ENCODE measurements at places on chromosomes 11 and 22.

GRCh38 chr22:23243006-23243573 is 62.8 kb downstream of the BCR start:
- peak; percentile 67 for DNase-seq

DNA sequence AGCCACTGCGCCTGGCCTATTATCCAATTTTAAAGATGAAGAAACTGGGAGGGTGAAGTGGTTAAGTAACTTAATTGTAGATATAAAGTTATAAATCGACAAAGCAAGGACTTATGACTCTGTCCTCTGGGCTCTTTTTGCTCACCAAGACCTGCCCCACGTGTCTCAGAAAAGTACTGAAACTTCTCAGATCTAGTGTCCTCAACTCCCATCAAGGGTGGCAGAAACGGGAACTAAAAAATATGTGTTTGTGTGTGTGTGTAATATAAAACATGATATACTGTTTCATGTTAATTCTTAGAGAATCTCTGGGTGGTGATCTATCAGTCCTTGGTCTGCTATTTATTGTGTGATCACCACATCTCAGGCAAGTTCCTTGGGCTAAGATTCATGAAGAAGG is 104.9 kb downstream of the GAB2 start:
- DNase-seq, result no peak

DNA sequence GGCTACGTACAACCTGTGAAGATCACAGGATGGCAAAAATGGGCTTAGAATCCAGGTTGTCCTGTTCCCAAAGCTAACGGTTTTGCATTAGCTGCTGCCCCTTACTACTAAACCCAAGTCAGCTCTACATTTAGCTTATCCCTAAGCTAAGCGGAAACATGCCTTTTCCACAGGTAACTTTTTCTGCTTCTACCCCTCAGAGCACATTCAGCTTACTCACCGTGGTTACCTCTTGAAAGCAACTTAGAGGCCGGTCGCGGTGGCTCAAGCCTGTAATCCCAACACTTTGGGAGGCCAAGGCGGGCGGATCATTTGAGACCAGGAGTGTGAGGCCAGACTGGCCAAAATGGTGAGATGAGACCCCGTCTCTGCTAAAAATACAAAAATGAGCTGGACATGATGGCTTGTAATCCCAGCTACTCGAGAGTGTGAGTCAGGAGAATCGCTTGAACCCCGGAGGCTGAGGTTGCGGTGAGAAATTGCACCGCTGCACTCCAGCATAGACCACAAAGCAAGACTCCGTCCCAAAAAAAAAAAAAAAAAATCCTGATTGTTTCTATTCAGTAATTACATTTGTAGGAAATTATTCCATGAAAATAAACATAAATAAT is 790 bp upstream of the TMEM41B start:
- DNase-seq, result no peak

DNA sequence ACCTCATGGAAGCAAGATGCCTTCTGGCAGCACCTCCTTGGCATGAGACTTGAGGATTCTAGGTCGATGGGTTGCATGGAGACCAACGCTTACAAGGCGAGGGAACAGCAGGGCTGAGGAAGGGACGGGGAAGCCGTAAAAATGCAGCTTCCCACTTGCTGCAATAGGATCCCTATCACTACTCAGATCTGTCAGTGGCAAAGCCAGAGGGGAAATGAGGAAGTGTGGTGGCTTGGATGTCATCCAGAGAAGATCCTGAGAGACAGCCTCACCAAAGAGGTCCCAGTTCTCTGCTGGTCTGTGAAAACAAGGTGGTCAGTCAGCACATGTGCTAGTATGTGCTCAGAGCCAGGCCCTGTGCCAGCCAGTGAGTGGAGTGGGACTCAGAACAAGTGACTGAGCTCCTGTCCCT is 22.2 kb downstream of the CYB5R2 start:
- DNase-seq, result no peak

- DNase-seq, result peak; percentile 87
These were observed at the start of gene MED19 for GRCh38 chr11:57711414-57712255. Gene MED19, minus strand, starts transcription at chr11:57712215. Its CDS starts 36 bp downstream, at chr11:57712179.

GRCh38 chr11:57167125-57167846 is 14.5 kb upstream of the LRRC55 start:
- DNase-seq, result no peak

- DNase-seq, result no peak
These were observed 50.3 kb downstream of the THAP12 start for GRCh38 chr11:76330651-76331050.

DNA sequence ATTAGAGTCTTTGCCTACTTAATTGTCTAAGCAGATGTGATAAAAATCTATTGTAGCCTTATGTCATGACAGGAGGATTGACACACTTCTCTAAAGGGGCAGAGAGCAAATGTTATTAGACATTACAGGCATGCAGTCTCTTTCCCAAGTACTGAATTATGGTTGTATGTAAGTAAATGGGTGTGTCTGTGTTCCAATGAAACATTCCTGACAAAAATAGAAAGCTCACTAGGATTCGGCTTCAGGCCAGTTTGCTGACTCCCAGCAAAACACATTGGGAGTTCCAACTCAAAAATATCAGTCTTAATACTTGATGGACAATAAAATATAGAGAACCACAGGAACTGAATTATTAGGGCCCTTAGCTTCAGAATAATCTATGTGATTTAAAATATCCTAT is 1480.4 kb downstream of the FAM181B start:
- DNase-seq, result no peak

DNA sequence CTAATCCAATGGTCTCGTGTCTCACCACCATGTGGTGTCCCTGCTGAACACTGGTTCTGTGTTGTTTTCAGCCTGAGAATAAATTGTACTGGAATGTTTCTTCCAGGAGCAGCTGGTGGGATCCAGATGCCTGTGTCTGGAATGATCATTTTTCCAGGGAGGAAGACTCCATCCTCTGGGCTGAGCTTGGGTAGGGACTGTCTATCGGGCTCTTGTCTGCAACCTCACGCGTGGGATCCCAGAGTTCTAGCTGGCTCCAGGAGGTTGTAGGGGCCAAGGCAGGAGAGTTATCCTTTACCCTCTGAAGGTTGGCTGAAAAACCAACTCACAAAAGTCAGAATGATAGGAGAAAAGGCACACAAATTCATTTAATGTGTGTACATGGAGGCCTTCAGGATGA is 144.1 kb upstream of the B3GAT1 start:
- no peak for DNase-seq

DNA sequence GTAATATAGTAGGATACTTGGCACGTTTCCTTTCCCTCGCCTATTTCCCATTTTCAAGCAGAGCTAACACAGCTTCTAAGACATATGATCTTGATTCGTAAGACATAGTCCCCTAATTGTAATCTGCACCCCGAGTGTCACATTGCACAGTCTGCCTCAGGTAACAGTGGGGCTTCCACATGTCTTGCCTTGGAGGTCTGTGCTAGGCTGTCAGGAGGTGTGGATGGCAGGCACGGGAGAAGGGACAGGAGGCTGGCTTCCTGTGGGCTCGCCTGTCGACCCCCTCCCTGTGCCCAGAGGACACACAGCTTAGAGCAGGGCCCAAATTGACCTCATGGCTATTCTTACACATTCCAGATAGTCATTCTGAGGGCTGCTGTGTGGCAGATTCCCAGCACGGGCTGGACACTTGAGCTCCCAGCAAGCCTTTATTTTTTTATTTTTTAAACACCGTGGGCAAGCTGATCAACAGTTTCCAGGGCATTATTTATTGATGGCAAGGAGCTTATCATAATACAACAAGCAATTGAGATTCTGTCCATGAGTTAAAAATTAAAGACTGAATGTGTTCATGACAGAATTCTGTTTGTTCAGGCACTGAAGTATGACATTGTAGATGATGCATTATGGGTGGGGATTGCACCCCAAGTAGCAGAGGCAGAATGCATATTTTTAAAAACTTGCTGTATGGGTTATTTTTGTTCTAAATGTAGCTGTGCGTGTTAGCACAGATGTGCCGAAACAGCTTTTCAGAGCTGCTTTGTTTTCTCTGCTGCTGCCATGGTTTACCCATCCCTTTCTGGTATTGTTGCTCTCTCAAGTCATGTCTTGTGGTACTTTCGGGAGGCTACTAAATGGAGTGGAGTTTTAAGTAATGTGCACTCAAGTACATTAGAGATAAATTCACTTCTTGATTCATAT is 113.0 kb downstream of the ATXN10 start:
- DNase-seq, result no peak

DNA sequence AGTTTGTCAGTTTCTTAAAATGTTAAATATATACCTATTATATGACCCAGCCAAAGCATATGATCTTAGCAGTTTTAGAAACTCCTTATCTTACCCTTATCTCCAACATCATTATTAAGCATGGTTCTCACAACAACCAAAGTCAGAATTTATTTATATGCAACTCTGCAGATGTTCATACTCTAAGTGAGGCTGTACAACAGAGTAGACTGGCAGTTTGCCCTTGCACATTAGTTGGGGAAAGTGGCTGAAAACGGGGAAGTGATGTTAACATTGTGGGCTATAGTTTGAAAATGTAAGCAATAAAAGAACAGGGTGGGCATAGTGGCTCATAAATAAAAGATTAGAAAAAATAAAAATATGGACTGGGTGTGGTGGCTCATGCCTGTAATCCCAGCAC is 49.7 kb downstream of the ATG16L2 start:
- DNase-seq, result no peak

- no peak for DNase-seq
These were observed 6.8 kb downstream of the SC5D start for GRCh38 chr11:121299417-121299816.

- DNase-seq, result no peak
These were observed 13.0 kb downstream of the LTO1 start for GRCh38 chr11:69662021-69662698.

GRCh38 chr11:96188243-96189006 is 154.6 kb downstream of the MAML2 start:
- no peak for DNase-seq

- no peak for DNase-seq
These were observed 1114.1 kb downstream of the BRD1 start for GRCh38 chr22:48713272-48714205.

GRCh38 chr11:66850588-66851238 is 6.2 kb upstream of the LRFN4 start:
- no peak for DNase-seq

DNA sequence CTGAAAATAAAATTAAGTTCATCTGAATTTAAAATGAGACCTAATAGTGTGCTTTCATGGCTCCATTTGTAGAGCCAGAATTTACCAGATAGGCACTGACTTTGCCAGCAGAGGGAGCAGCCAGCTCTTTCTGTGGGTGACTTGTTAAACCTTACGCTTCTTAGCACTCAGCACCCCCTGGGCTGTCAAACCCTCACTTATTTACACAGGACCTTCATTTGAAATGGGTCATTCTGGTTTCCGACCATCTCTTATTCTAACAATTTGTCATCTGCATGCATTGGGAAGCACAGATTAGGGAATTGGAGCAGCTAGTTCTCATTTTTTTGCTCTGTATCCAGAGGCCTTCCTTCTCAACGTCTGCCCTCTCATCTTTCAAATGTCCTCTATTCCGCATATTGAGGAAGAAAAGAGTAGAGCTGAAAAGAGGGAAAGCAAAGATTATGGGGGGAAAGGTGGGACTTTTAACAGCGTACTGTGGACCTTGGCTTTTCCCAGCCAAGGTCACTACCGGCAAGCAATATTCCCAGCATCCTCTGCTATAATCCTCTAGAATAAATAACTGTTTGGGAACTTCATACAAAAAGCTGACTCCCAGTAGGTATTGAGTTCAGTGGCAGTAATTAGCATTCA is 3.1 kb downstream of the ASRGL1 start:
- DNase-seq, result peak; percentile 12

GRCh38 chr11:110832539-110832938 is 120.3 kb upstream of the ARHGAP20 start:
- DNase-seq, result no peak

DNA sequence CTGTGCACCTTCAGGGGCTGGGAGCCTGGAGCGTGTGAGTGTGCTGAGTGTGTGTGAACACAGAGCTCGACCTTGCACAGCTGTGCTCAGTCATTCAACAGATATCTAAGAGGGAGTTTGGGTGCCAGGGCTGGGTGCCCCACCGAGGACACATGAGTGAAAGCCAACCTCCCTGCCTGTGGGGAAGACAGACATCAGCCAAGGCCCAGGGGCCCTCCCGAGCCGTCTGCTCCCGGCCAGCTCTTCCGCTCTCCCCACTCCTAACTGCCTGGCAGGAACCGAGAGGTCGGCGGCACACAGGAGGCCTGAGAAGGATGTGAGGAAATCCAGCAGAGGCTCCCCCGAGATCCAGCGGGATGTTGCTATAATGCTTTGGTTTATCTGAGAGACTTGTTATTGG is 32.0 kb downstream of the CERK start:
- DNase-seq, result no peak

DNA sequence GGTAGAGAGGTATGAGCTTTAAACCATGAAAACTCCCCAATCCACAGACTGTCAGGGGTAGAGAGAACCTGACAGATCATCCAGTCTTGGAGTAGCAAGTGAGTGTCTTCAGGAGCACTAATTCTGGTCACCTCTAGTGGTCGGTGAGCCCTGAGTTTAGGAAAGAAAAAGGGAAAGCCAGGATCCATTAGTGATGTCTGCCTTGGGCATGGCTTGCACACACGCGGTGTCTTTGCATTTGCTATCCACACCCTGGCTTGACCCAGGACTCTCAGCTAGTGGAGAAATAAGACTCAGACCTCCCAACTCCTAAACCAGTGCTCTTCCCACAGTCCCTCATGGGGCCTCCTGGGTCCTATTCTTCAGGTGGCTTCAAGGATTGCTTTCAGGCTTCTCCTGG is 19.3 kb downstream of the POU2F3 start:
- no peak for DNase-seq

DNA sequence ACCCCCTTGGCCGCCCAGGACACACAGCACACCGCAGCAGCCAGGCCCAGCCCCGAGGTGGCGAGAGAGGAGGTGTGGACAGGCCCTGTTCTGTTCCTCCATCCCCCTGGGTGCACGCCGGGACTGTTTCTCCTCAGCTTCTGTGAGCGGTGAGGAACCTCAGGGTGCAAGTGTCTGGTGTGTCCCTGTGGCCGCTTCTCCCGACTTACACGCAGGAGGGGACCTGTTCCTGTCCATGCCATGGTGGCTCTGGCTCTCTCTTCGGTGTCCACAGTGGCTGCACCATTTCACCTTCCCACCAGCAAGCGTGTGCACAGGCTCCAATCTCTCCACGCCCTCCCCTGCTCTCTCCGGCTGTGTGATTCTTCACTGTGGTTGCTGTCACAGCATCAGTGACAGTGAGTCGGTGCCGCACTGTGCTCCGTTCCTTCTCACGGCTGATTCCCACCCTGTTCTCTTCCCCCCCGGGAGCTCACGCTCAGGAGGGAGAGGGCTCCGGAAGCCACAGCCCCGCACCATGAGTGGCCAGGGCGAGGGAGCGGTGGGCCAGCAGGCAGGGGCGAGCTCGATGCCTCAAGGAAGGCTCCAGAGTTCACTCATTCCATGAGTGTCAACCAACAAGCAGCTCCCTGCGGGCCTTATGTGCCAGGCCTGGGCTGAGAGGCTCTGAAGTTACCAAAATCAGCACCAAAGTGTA is 18.6 kb upstream of the WNT7B start:
- DNase-seq, result no peak

DNA sequence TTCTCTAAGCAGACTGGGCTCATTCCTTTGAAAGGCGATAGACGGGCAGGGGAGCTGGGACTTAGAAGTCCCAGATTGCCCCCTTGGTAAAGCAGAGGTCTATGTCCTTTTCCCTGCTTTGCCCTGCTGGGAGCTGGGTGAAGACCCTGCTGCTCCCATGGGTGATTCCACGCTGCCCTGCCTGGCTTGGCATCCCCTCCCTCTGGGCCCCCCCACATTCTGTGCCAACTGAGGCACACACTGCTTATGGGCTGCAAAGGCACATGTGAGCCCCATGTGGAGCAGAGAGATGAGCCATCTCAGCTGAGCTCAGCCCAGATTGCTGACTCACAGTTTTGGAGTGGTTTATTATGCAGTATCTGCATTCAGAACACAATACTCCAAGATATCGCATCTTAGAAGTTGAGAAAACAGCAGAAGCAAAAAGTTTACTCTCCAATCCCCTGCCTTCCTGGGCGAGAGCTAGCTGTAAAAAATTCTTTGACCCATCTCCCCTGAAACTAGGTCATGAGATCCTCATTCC is 127.2 kb downstream of the ST3GAL4 start:
- no peak for DNase-seq

Measured in T-helper 2 cell (primary cell).